ENCODE measurements at places on chromosomes 7 and 10. TPM values are rescaled to one million over a fixed set of nuclear protein-coding genes. Genes with fewer than 3 reads are reported as not detected.

DNA sequence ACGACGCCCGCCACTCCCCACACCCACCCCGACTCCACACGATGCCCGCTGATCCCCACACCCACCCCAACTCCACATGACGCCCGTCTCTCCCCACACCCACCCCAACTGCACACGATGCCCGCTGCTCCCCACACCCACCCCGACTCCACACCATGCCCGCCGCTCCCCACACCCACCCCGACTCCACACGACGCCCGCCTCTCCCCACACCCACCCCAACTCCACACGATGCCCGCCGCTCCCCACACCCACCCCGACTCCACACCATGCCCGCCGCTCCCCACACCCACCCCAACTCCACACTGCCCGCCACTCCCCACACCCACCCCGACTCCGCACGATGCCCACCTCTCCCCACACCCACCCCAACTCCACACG lies 317.0 kb downstream of the DNAJB6 start:
- DNase-seq: no peak

DNA sequence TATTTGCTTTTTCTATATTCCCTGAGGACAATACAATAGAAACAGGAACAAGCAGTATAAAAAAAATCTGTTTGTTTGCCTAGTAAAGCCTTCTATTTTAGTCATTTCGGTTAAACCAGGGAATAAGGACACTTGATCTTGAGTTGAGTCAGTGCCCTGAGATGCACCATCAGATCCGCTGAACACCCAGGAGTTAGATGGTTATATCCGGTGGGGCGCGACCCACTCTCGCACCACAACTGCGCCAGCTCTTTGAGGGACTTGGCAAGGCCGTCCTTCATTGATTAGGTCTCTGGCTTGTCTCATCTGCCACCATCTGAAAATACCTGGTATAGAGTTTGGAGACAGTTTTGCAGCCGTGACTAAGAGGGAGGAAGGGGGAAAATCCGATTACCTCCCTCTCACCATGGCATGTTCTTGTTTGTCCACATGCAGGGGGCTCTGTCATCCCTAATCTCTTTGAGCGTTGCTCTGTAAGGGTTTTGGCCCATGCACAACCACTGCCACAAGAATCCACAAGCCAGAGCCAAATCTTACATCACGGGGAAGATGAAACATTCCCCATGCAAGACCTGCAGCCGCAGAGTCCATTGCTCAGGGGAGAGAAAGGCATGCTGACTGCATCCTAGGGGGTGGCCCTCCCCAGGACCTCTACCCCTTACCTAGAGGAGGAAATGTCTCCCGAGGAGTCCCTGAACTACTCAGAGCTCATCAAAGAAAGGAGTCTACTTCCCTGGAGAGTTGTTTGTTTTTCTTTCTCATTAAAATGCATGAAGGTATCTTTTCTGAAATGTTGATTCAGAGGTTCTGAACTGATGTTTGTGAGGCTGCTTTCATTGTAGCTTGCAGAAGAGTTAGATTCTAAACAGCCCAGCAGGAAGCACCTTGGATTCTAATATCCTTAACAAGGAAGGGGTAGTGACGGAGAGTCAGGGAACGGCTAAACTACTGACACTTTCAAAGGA lies 101.6 kb upstream of the FAM171A1 start:
- no peak for DNase-seq

DNA sequence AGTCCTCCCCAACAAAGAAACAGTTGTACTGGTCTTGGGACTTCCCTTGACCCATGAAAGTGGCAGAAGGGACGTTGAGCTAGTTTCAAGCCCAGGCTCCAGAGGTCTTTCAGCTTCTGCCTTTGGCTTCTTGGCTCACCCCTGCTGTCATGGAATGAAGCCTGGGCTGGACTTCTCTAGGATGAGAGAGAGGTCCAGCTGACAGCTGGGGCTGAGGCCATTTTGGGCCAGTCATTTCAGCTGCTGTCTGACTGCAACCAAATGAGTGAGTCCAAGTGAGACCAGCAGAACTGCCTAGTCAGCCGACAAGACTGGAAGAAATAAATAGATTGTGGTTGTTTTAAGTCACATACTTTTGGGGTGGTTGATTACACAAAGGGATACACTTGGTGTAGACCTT lies 76.6 kb downstream of the TMEM178B start:
- DNase-seq: no peak

- no peak for DNase-seq
These were observed 39.4 kb downstream of the FRMD4A start for GRCh38 chr10:14291296-14291695.

DNA sequence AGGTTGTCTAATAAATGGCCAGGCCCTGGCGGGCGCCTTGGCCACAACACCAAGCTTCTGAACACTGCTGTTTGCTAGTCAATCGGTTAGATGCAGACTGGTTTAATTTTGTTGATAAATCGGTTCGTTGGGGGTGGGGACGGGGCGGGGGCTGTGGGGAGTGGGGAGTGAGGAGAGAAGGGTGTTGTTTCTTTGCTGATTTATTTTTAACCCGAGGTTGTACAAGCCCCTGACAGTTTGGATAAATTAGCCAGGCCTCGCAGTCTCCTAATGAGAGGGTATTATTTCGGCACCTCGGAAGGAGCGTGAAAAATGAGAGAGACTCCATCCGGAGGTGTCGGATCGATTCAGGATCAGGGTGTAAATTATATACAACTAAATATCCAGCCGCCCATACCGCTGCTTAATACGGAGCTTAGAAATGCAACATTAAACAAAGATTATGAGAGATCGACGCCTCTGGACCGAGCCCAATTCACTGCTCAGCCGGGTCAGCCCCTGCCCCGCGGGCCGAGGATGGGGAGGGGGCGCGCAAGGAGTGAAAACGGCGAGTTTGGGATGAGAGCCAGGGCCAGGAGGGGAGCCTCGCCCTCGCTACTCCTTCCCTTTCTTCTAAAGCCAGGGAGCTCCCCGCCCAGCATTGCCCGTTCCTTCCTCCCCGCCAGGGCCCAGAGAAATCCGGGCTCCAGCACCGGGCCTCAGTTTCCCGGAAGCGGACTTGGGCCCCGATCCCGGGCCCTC lies 8.0 kb downstream of the UNCX start:
- peak; percentile 50 for DNase-seq

DNA sequence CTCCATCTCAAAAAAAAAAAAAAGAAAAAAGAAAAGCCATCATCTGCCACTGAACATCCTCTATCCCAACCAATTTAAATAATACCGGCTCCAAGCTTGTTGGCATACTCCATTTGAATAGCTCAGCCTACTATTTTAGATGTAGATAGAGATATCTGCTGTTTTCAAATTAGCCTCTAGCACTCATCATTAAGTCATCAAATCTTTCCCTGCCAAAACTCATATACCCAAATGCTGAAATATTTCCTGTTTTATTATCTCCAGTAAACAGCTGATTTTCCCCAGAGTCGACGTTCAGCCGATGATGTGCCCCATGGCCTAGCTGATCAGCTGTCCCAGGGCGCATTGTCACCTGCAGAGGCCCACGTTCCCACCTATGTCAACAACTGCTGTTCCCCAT lies 34.5 kb upstream of the FRMD4A start:
- no peak for DNase-seq

GRCh38 chr7:73726083-73726466 lies 6.6 kb upstream of the STX1A start:
- DNase-seq: no peak

DNA sequence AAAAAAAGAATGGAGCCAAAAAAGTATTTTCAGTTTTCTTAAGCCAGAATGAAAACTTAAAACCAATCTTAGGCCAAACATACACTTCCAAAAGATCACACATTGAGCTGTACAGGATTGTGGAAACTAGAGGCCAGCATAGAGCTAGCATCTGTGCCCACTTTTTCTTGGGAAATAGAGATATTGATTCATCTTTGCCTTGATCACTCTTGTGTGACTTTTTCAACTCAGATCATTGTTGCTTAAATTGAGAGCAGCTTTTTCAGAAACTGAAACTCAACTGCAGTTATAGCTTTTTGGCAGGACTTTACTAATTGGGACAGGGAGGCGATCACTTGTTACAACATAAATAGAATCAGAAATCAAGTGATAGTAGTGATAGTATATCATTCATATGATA lies 132.2 kb downstream of the PRKG1 start:
- DNase-seq: no peak

GRCh38 chr10:3407208-3407607 lies 234.6 kb upstream of the PITRM1 start:
- no peak for DNase-seq

DNA sequence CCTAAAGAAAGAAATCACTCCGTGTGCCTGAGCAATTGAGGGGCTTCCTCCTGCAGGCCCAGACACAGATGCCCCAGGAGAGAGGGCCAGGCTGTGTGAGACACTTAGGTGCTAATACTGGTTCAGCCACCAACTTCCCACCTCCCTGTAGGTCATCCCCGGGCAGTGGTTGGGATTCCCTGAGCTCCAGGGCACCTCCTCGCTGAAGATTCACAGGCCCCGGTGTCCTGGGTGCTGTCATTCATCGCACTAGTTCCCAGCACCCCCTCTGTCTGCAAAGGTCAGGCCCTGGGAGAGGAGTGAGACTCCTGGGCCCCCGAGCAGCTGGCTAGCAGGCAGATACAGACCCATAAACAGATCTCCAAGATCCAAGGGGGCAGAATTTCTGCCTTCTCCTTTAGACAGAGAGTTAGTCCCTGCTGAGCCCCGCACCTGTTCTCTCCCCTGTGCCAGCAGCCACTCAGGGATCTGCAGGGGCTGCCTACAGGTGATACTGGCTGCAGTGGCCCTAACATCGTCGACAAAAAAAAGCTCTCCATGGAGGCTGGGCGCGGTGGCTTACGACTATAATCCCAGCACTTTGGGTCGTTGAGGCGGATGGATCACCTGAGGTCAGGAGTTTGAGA lies 38.2 kb upstream of the GTF2I start:
- DNase-seq: peak; percentile 91

DNA sequence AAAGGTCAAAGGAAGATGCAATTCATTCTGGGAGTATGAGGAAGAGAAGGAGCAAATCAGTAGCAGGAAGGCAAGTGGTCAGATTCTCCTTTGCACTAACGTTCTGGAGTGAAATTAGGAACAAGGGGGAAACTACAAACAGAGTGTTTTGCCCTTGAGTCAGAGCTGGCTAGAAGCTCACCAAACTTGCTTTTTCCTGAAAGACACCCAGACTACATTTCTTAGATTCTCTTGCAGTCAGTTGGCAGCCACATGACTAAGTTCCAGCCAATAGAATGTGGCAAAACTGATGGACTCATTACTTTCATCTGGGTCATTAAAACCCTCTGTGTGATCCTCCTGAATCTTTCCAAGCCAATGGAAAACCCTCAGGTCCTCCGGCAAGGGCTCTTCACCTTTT lies 18.6 kb upstream of the DLX5 start:
- DNase-seq: no peak

- DNase-seq: no peak
These were observed 271.6 kb downstream of the CCDC3 start for GRCh38 chr10:12729885-12730284.

The COL28A1 gene
- total RNA-seq: not detected

The EXOC4 gene
- total RNA-seq: 62.4 TPM

The DRGX gene
- total RNA-seq: 0.86 TPM

The VIPR2 gene
- not detected for total RNA-seq

Data from G401 (cell line).